Thymus (tissue), 14 donors: ENCODE measurements at places on chromosomes 5 and 9. TPM values are rescaled to one million over a fixed set of nuclear protein-coding genes. Genes with fewer than 3 reads are reported as not detected.

DNA sequence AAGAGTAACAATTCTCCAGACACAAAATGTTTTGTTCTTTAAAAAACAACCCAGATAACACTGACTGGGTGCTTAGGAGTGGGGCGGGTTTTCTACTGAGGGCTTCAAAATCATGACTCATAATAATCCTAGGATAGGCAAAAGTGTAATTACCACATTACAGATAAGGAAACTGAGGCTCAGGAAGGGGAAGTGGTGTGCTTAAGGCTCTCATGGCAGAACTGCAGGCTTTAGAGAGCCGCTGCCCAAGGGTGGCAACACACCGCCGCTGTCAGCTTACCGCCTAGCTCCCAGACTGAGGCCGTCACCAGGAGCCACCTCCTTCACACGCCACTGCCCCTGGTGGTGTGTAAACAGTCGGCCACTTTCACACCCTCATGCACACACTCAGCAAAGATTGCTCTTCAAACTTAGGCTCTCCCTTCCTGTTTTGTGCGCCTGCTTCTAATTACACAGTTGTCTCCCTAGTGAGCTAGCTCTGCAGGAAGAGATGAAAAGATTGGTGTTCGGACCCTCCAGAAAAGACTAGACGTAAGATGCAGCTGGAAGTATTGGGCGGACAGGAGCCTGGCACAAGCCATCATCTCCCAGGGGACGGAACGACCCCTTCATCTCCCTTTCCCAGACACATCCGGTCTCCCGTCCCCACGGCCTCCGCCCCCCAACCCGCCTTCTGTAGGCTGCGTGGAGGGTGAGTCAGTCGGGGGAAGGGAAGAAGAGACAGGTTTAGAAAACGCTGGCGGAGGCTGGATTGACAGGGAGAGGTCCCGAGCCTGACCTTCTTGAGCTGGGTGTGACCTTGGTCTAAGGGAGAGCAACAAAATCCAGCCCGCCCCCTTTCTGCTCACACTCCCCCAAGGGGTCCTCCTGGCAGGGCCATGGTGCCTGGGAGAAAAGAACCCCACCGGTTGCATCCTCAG, 162.7 kb downstream of the SYK start:
- no peak for DNase-seq
- no peaks in the 10 kb centered on the region for H3K4me1 ChIP-seq
- no peak overlapping the region for H3K27ac ChIP-seq
- no peak overlapping the region for H3K4me3 ChIP-seq
- peaks cover 10% of the 10 kb centered on the region for H3K27me3 ChIP-seq

DNA sequence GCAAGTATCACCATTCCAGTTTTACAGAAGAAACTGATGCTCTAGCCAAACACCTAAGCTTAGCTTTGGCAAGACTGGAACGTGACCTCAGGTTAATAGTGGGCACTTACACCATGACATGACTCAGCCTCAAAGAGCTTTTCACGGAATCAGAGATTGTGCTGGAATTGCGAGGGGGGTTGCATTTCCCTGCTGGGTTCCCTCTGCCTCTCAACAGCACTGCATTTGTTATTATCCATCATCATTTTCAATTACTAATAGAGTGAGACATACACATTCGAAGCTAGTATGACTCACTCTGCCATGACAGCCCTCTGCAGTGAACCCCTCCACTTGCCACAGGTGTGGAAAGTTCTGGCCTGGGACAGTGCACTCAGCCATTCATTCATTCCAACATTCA, 8.0 kb downstream of the SPOCK1 start:
- no peak for DNase-seq
- H3K4me3 ChIP-seq, result no peak overlapping the region
- H3K36me3 ChIP-seq, result no peaks in the 10 kb centered on the region
- no peak overlapping the region for H3K27ac ChIP-seq
- H3K4me1 ChIP-seq, result no peaks in the 10 kb centered on the region
- peaks cover 4% of the 10 kb centered on the region for H3K27me3 ChIP-seq

DNA sequence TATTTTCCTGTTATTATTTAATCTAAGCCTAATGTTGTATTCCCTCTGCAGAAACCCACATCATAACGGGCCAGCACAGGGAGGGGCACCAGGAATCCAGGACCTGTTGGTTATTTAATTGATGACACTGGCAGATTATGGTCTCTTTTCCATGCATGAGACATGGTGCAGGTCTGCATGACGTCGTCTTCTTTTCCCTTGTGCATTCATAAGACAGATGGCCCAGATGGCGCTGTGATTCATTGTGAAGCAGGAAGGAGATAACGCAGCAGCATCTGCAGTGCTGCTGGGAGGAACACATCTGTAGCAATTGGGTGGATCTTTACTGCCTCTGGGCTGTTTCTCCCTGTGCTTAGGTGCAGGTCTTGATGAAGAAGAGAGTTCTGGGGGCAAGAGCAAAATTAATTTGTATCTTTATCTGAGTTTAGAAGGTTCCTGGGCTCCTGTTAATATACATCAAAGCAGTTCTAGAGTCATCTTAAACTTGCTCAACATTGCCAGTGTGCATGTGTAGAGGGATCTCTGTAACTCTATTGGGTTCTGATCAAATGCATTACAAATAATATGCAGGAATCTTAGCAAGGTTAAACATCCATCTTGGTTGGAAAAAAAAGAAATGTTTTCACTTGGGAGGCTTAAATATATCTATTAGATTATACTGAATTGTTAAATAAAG, 176.1 kb downstream of the PCSK1 start:
- H3K4me1 ChIP-seq, result no peaks in the 10 kb centered on the region
- no peak overlapping the region for H3K4me3 ChIP-seq
- no peak overlapping the region for H3K27ac ChIP-seq
- DNase-seq, result no peak
- H3K27me3 ChIP-seq, result no peaks in the 10 kb centered on the region
- H3K36me3 ChIP-seq, result no peaks in the 10 kb centered on the region

- H3K36me3 ChIP-seq, result peaks cover 68% of the 10 kb centered on the region
- no peak overlapping the region for H3K4me3 ChIP-seq
- no peaks in the 10 kb centered on the region for H3K4me1 ChIP-seq
Observed at GRCh38 chr9:120532475-120532874, 47.5 kb downstream of the CDK5RAP2 start.

- DNase-seq, result no peak
- H3K4me1 ChIP-seq, result peaks cover 23% of the 10 kb centered on the region
- H3K36me3 ChIP-seq, result no peaks in the 10 kb centered on the region
Observed at GRCh38 chr5:72184408-72184807, 77.1 kb downstream of the MAP1B start.

- no peak overlapping the region for H3K4me3 ChIP-seq
- no peak for DNase-seq
- no peaks in the 10 kb centered on the region for H3K27me3 ChIP-seq
- no peak overlapping the region for H3K27ac ChIP-seq
- H3K36me3 ChIP-seq, result peaks cover 71% of the 10 kb centered on the region
Observed at GRCh38 chr5:81422671-81423070, 28.7 kb upstream of the ACOT12 start.

GRCh38 chr5:15574128-15574527, 74.1 kb downstream of the FBXL7 start:
- no peak overlapping the region for H3K27ac ChIP-seq
- H3K4me3 ChIP-seq, result no peak overlapping the region
- H3K27me3 ChIP-seq, result no peaks in the 10 kb centered on the region
- DNase-seq, result no peak
- no peaks in the 10 kb centered on the region for H3K36me3 ChIP-seq
- H3K4me1 ChIP-seq, result no peaks in the 10 kb centered on the region

DNA sequence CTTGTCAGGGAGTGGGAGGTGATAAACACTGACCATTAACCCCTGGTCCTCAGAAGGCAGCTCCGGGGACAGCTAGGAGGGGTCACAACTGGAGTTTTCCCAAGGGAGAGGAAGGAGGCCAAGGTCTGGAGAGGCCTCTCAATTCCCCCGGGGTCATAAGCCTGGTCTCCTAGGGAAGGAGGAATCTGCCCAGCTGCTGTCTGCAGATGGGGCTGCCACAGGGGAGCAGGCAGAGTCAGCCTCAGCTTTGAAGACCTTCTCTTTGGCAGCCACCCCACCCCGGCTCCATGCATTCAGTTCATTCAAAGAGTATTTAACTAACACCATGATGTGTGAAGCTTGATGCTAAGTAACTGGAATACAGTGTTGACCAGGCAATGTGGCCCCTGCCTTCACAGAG, 74.6 kb upstream of the HSPA9 start:
- no peaks in the 10 kb centered on the region for H3K36me3 ChIP-seq
- no peak for DNase-seq
- no peak overlapping the region for H3K4me3 ChIP-seq
- peaks cover 10% of the 10 kb centered on the region for H3K4me1 ChIP-seq

DNA sequence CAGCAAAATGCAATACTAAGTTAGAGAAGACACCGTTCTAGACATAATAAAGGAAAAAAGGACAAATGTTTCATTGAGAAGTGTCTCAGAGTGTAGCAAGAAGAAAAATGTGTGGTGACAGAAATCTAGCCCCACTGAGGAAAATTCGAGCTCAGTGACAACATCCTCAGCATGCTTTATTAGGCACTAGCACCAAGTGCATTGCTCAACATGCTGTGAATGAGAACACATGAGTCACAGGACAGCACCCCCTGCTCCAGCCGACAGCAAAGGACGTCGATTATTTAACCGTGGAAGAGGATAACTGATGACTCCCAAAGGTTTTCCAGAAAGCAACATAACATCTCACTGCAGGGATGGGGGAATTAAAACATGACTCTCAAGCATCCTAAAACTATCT, 182.7 kb downstream of the GNAQ start:
- no peak overlapping the region for H3K4me3 ChIP-seq
- no peaks in the 10 kb centered on the region for H3K27me3 ChIP-seq
- H3K27ac ChIP-seq, result no peak overlapping the region
- DNase-seq, result no peak
- H3K4me1 ChIP-seq, result peaks cover 39% of the 10 kb centered on the region
- no peaks in the 10 kb centered on the region for H3K36me3 ChIP-seq

GRCh38 chr9:95793924-95794828, 81.3 kb upstream of the ERCC6L2 start:
- no peak for DNase-seq
- no peaks in the 10 kb centered on the region for H3K36me3 ChIP-seq
- H3K27ac ChIP-seq, result no peak overlapping the region
- H3K4me1 ChIP-seq, result no peaks in the 10 kb centered on the region
- no peaks in the 10 kb centered on the region for H3K27me3 ChIP-seq

DNA sequence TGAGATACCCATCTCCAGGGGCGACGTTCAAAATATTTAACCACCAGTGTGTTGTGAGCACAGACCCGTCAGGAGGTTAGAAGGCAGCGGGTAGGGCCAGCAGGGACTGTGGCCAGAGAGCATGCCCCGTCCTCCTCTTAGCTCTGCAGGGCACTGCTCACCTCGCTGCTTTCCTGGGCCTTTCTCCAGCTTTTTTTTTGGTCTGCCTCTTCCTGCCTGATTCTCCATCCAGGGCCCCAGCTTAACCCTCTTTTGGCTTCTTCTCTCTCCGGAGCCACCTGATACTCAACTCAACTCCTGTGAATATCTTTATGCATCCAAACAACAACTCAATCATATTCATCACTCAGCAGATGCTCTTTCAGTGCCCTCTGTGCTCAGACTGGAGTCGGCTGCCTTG, 44.0 kb downstream of the TMOD1 start:
- H3K4me3 ChIP-seq, result no peak overlapping the region
- H3K4me1 ChIP-seq, result no peaks in the 10 kb centered on the region
- H3K27ac ChIP-seq, result no peak overlapping the region
- H3K27me3 ChIP-seq, result no peaks in the 10 kb centered on the region

GRCh38 chr9:126292736-126293521, 33.7 kb upstream of the MVB12B start:
- peaks cover 35% of the 10 kb centered on the region for H3K27me3 ChIP-seq
- H3K36me3 ChIP-seq, result no peaks in the 10 kb centered on the region
- DNase-seq, result no peak
- no peaks in the 10 kb centered on the region for H3K4me1 ChIP-seq
- H3K4me3 ChIP-seq, result no peak overlapping the region
- no peak overlapping the region for H3K27ac ChIP-seq

- peaks cover 6% of the 10 kb centered on the region for H3K4me1 ChIP-seq
- no peaks in the 10 kb centered on the region for H3K27me3 ChIP-seq
- peaks cover 7% of the 10 kb centered on the region for H3K36me3 ChIP-seq
- H3K4me3 ChIP-seq, result peak overlapping the region; percentile 99
- peak overlapping the region; percentile 93 for H3K27ac ChIP-seq
Observed at GRCh38 chr5:83077662-83078261, 415 bp downstream of the XRCC4 start.

DNA sequence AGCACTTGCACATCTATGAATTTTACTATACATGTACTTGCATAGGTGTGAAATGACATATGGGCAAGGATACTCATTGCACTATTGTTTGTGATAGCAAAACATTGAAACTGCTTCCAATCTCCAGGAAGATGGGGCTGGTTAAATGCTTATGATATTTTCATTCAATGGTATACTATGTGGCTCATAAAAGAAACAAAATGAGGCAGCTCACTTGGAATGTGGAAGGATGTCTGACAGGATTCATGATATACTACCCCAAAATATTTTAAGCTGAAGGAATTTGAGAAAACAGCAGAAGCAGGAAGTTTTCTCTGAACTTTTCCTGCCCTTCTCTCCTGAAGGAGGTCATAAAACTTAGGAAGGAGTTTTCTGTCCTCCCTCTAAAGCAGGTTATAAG, 99.6 kb upstream of the CAST start:
- DNase-seq, result no peak
- no peaks in the 10 kb centered on the region for H3K27me3 ChIP-seq
- no peak overlapping the region for H3K27ac ChIP-seq
- H3K4me3 ChIP-seq, result no peak overlapping the region

GRCh38 chr5:170482511-170482910, 21.3 kb upstream of the KCNIP1 start:
- H3K36me3 ChIP-seq, result no peaks in the 10 kb centered on the region
- no peaks in the 10 kb centered on the region for H3K27me3 ChIP-seq
- DNase-seq, result no peak
- H3K4me3 ChIP-seq, result no peak overlapping the region
- H3K4me1 ChIP-seq, result no peaks in the 10 kb centered on the region
- H3K27ac ChIP-seq, result no peak overlapping the region

DNA sequence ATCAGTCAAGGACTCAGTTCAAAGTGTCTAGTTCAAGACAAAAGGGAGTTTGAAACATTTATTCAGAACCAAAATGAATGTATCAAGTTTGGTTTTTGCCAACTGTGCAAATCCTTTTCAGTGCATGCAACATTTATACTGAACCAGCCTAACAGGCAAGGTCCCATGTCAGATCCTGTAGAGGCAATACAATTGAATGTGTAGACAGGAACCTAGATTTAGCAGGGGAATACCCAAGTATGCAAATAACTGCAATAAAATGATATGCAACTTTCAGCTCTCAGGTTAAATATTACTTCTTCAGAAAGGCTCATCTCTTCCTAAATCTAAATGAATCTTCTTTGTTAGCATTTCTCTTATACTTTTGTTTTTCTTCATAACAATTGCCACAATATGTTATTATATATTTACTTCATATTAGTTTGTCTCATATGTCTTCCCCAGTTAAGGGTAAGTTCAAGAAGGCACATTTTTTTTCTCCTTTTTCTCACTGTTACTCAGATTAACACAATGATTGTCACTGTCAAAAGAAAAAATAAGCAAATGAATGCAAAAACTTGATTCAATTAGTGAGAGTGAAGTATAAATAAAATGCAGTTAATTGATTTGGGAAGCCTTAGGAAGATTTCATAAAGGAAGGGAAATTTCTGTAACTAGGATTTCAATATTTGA, 163.9 kb upstream of the RASA1 start:
- no peak overlapping the region for H3K4me3 ChIP-seq
- H3K27me3 ChIP-seq, result no peaks in the 10 kb centered on the region
- no peak overlapping the region for H3K27ac ChIP-seq
- no peaks in the 10 kb centered on the region for H3K36me3 ChIP-seq

GRCh38 chr5:57754616-57755015, 272.0 kb upstream of the ACTBL2 start:
- DNase-seq, result no peak
- no peaks in the 10 kb centered on the region for H3K27me3 ChIP-seq
- no peak overlapping the region for H3K4me3 ChIP-seq
- H3K27ac ChIP-seq, result no peak overlapping the region
- H3K36me3 ChIP-seq, result no peaks in the 10 kb centered on the region
- no peaks in the 10 kb centered on the region for H3K4me1 ChIP-seq

The F2RL1 gene
- polyA plus RNA-seq, result 3.0 TPM

The PPP2R2B gene
- 3.2 TPM for polyA plus RNA-seq

The PCDHA9 gene
- polyA plus RNA-seq, result not detected

The PCDHGA3 gene
- polyA plus RNA-seq, result 0.11 TPM

The PTGES gene
- 7.8 TPM for polyA plus RNA-seq
